ENCODE measurements at places on chromosomes 7 and 10.

DNA sequence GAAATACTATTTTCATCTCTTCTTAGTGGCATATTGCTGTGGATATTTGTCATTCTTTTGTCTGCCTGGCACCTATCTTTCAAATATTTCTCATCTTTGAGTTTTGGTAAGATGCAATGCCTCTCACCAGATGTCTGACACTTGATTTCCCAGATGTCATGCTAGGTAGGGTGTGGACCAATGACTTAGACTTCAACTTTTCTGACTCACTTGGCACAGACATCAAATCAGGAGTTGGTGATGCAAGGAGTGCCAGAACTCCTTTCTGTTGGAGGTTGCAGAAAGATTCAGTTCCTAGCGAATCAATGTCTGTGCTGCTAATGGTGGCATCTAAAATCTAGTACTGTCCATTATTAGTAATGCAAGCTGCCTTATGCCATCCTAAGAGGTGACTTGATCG lies 216.9 kb upstream of the FERD3L start:
- DNase-seq, result no peak

- no peak for DNase-seq
These were observed 41.8 kb downstream of the KLHDC10 start for GRCh38 chr7:130112093-130112492.

DNA sequence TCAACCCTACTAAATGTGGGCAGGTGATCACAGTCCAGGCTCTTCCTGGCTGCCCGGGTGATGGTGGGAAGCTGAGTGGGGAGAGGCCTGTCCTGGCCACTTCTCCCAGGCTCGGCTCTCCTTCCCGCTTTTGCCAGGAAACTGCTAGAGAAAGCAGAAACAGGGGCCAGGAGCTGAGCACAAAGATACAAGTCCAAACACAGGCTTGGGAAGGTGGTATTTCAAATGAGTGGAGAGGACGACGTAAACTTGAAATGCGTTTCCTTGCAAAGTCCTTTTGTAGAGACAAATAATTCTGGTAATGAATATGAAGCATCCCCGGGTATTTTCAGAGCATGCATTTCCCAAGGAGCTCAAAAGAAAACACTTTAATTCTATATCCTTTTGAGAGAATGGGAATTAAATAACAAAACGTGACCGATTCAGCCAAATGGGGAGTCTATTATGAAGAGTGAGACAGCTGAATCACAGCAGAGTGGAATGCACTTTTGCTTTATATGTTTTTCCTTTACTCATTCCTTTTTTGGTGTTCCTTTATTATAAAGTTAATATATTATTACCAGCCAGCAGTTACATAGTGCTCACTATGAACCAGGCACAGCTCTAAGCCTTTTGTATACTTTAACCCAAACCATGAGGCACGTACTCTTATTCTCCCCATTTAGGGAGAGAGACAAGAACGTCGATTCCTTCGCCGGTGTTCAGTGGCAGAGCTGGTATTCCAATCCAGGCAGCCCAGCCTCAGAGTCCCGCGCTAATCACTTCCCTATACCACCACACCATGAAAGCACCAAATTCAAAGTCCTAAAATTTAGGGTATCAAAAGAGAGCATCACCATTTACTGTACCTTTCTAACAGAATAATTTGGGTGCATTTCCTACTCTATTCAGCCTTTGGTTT lies 218.2 kb upstream of the KLF14 start:
- no peak for DNase-seq

DNA sequence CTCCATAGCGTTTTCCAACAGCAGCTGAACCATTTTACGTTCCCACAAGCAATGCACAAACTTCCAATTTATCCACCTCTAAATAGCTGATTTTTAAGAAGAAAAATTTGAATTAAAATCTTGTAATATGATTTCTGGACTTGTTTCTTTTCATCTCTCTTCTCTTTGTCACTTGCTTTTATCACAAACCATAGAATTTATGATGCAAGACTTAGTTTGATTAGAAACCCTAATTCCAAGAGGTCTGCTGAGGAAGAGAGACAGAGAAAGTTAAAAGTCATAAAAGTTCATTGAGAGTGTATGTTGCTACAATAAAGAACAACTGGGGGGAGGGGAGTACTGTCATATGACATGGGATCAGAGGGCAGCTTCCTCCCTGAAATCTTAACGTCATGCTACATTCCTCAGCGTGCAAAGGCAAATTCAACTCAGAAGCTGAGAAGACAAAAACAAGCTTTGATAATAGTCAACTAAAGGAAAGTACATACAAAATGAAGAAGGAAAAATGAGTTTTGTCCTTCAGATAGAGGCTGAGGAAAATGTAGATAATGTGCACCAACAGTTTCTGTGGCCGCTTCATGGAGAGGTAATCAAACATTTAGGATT lies 18.4 kb upstream of the CUBN start:
- no peak for DNase-seq

DNA sequence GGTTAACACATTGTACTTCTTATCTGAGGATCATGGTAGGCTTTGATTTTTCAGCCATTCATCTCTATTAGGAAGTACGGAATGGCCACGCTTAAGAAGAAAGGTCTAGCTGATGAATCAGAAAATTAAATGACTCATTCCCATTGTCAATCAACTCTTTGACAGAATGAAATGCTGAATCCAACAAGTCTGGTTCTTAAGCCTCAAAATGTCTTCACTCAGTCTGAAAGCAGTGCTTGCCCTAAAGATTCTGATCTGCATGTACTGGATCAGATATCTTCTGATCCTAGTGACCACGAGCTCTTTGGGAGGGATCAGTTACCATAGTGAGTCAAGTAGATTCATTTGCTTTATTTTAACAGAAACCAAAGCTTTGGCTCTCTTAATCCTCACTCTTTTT lies 5.7 kb upstream of the CELF2 start:
- no peak for DNase-seq

- no peak for DNase-seq
These were observed 38.1 kb downstream of the ELMO1 start for GRCh38 chr7:37410305-37411229.

DNA sequence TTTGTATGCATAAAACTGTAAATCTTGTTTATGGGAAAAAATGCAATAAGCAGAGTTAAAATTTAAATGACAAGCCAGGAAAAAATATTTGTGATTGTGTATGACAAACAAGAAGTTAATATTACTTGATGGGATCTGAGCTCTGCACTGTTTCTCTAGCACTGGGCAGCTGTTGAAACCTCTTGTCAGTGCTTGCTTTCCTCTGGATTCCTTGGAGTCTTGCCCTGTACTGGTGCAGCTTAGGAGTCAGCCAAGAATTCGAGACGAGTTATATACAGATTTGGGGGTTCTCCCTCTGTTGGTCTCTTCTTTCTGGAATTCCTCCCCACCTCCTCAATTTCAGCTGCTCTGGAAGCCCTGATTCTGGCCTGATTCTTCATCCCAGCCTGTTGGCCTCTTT lies 24.3 kb upstream of the OPN4 start:
- no peak for DNase-seq

DNA sequence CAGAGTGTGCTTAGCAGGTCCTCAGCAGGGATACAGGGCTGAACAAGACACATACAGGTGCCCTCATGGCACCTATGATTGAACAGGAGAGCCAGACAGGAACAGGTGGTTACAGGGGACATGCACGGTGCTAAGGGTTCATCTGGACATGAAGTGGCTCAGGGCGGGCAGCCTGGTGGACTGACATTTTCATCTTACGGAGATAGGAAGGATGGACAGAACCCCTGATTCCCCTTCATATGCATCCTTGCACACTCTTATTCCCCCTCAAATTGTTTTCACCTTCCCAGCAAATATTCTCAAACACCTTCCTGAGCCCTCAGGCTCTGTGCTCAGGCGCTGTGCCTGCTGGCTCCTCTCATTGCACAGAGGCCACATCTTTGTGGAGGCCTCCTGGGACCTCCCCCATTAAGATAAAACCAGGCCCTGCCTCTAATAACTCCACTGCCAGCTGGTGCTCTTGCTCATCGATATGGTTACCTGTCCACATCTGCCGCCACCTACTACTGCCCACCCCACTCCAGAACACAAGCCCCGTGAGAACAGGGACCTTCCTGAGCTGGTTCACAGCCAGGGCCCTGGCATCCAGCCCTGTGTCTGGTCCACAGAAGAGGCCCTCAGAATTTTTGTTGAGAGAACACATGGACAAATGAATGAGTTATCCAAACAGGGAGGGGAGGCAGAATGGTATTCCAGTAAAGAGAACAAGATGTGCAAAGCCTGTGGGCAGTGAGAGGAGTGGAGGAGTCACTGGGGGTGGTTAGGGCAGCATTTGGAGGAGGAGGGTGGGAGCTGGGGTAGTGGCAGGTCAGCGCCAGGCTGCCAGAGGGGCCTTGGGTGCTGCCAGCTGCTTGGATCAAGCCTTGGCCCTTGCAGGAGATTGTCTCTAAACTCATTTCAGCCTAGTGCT lies 68.9 kb upstream of the AQP1 start:
- DNase-seq, result no peak

- DNase-seq, result no peak
These were observed 20.1 kb downstream of the RP9 start for GRCh38 chr7:33089142-33089541.

- no peak for DNase-seq
These were observed at the start of gene LANCL2 for GRCh38 chr7:55365205-55365674. LANCL2 (plus strand) TSS chr7:55365337; CDS start chr7:55366026, 689 bp downstream.

- DNase-seq, result no peak
These were observed 101.0 kb upstream of the MACROH2A2 start for GRCh38 chr10:69951658-69952057.

DNA sequence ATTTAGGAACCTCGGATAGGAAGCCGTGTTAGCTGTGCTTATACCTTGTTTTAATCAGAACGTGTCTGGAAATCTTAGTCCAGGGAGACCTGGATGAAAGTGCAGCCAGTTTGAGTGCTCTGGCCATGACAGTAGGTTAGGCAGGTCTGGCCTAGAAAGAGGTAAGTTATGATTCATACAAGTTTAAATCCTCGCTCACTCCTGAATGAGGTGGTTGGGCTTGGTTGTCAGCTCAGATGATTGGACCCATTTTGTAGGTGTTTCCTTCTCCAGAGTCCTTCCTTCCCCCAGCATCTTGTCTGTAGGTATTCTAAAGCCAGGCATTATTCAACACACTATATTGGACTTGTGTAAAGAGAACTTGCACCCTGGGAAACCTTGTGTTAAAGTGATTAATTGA lies 561.9 kb upstream of the GALNT17 start:
- no peak for DNase-seq

DNA sequence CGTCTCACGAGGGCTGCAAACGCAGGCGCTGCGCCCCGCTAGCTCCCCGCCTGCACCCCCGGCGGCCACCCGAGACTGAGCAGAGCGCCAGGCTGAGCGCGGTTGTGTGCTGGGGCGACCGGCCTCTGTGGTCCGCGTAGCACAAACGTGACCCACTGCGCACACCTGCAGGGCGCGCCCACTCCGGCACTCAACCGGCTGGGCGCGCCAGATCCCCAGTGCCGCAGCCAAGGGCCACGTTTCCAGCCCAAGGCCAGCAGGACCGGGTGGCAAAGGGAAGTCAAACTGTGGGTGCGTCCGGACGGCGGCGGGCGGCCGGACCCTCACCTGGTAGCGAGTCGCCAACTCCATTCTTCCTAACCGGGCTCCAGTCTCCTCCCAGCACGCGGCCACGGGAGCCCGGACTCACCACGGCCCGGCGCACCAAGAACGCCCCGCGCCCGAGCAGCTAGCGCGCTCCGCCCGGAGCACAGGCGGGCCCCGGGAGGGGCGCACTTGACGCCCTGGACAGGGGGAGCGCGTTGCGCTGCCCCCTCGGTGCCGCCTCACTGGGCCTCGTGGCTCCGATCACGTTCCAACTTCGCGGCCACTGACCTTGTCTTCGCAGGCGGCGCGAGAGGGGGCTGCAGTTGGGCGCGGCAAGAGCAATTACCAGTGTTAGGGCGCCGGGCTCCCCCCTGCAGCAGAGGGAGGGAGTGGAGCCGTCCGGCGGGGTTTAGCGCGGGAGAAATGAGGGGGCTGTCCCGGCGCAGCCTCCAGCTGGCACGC lies at the start of gene CDCA7L:
Gene CDCA7L, minus strand, starts transcription at position 446 of the 768 bp plus-strand sequence. Its CDS starts 95 bp downstream, at position 351.
- DNase-seq, result peak; percentile 25

GRCh38 chr10:70715853-70716795 lies 43.8 kb downstream of the ADAMTS14 start:
- no peak for DNase-seq

GRCh38 chr7:51613911-51614357 lies 297.3 kb upstream of the COBL start:
- DNase-seq, result no peak

GRCh38 chr10:131174651-131175540 lies 136.6 kb downstream of the TCERG1L start:
- no peak for DNase-seq

GRCh38 chr10:74824900-74825370 lies 1.5 kb upstream of the KAT6B start:
- DNase-seq, result no peak

DNA sequence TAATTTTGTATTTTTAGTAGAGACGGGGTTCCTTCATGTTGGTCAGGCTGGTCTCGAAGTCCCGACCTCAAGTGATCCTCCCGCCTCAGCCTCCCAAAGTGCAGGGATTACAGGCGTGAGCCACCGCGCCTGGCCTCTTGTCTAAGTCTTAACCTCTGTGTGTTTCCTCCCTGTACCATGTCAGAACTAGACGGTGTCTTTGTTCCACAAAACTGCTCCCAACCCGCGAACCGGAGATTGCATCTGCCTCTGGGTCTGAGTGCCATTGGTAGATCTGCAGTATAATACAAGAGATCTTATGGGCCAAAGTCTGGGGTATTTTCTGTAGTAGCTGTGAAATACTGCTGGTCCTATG lies 1.3 kb upstream of the EEF1AKMT2 start:
- no peak for DNase-seq

GRCh38 chr7:129184981-129185670 lies 3.3 kb upstream of the SMO start:
- no peak for DNase-seq

DNA sequence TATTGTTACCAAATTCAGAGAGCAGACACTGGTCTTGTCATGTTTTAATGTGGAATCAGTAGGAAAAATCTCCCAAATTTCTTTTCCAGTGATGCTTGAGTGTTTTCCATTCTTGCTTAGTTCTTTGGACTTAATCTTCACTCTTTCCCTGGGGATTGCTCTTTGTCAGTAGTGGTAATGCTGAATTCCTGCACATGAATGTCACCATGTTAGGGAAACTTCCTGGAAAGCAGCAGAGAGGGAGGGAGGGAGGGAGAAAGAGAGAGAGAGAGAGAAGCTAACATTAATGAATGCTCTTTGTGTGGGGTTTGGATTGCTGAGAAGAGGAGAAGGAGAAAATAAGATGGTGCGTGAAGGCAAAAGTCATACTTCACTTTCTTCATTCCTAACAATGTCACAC lies 295.3 kb upstream of the COBL start:
- DNase-seq, result no peak

DNA sequence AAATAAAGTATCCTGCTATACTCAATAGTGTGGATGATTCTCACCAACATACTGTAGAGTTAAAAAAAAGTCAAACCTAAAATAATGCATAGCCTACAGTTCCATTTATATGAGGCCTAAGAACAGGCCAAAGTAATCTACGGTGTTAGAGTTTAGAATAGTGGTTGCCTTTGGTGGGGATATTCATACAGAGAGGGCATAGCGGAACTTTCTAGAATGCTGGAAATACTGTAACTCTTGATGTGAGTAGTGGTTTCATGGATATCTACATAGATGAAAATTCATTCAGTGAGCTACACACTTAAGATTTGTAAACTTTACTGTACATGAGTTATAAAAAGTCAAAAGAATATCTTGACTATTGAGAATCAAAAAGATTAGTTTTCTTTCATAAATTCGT lies 349.9 kb upstream of the NFE2L3 start:
- no peak for DNase-seq

GRCh38 chr7:32191305-32191704 lies 121.1 kb upstream of the PDE1C start:
- DNase-seq, result no peak

GRCh38 chr10:20040012-20040411 lies 223.8 kb downstream of the PLXDC2 start:
- DNase-seq, result no peak

GRCh38 chr10:30455816-30456215 lies 21.8 kb downstream of the MAP3K8 start:
- no peak for DNase-seq

All from NCI-H1436 treated with DMSO at 0.1 percent for 48 hours (cell line).